Activated T-helper 1 cell treated with anti-CD3 and anti-CD28 coated beads, Interleukin-2, amount 50 U/mL, for 16 hours (primary cell): ENCODE measurements at places on chromosomes 4 and X.

DNA sequence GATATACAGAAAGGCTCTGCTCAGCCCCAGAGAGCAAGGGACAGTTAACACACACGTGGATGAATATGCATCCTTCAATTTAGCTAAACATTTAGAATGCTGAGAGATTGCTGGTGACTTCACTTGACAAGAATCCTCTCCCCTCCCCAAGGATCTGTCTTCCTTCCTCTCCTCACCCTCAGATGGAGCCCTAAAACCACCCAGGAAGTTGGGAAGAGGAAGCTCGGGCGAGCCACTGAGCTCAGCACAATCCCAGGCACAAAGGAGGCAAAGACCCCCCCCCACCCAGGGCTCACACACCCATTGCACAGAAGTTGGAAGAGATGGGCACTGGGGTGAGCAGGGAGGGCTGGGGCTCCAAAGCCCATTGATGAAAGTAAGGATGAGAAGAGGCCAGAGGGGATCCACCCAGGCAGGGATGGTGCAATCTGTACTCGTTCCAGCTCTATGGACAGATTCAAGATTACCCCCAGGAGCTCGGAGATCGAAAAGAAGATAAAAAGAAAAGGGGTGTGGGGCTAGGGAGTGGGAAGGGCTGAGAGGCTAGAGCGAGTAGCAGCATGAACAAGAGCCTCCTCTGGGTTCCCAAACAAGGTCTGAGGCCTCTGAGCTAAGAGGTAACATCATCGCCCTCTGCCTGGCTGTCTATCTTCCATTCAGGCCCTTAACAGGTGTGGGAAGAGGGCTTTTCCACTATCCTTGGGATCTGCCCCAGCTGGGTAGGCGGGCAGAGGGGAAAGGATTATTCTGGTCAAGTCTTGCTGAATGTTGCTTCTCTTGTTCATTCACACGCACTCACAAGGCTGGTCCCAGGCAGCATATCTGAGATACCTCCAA lies 1.2 kb downstream of the TFE3 start:
- DNase-seq: no peak

DNA sequence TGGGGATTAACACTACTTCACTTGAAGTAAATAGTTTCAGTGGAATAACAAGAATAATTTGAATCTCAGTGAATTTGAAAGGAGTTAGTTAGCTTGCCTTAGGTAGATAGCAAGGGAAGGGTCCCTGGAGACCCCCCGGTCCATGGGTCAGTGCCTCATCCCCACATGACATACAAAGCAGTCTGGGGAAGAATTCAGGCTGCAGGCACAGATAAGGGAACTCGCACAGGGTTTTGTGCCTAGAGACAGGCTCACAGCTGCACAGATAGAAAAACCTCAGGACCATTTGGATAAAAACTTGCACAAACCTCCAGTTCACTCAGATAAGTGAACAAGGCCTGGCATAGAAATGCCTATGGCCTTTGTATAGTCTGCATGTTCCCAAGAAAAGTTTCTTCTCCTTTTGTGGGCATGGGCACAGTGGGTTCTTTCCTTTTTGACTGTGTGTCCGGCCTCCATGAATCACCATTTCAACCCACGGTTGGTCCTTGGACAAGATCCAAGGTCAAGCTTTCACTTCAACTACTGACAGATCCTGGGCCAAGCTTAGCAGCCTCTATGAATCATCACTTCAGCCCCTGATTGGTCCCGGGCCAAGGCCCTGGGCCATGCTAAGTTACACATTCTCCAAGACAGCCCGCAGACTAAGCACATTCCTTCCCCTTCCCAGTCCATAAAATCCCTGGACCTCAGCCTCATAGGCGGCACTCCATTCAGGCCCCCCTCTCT lies 108.3 kb upstream of the KLHL4 start:
- no peak for DNase-seq

- DNase-seq: no peak
Measured at GRCh38 chr4:151865312-151865711, 104.5 kb upstream of the GATB start.

DNA sequence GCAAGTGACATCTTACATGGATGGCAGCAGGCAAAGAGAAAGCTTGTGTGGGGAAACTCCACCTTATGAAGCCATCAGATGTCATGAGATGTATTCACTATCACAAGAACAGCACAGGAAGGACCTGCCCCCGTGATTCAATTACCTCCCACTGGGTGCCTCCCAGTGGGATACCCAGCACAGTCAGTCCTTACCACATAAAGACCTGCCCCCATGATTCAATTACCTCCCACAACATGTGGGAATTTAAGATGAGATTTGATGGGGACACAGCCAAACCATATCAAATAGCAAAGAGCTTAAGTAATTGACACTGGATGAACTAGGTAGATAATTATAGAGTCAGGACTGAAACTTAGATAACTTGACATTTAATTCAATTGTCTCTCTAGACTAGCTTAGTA lies 85.6 kb downstream of the SLIT2 start:
- no peak for DNase-seq

- DNase-seq: no peak
Measured at GRCh38 chrX:131818297-131818936, 204.7 kb upstream of the STK26 start.

DNA sequence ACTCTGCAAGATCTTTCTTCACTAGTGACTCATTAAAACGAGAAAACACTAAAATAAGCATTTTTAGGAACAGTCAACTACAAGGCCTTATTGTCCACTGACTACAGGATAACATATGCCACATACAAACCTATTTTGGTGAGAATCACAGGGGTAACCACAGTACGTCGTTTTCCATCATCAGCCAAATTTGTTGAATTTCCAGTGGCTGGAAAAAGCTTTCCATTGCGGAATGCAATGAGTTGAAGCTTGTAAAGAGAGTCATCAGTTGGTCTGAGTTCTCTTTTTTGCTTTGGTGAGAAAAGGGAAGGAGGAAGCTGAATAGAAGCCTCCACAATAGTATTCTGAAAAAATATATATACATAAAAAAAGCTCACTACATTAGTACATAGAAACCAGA lies 102.4 kb downstream of the ADGRA3 start:
- DNase-seq: no peak

DNA sequence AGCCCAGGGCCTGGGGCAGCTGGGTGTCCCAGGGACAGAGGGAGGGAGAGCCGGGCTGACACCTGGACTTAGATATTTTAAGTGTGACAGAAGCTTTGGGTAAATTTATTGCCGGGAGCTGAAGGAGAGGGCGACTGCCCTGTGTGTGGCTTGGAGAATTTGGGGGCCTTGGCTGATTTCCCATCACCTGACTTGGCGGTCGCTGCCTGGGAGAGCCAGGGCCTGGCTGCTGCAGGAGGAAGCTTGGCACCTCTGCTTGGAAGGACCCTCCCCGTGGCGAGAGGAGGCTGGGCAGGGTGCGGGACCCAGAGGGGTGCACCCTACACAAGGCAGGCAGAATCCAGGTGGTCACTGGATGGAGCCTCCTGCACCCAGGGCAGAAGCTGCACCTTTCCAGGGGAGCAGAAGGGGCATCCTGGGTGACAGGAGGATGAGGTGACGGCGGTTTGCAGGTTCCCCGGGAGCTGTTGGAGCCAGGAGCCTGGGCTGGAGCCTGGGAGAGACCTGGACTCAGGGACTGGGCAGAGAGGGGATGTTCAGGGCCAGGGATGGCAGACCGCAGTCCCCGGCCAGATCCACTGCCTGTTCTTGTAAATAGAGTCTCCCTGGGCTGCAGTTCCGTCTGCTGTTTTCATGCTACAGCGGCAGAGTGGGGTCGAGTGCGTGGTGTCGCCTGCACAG lies 72.0 kb downstream of the RGS12 start:
- no peak for DNase-seq

GRCh38 chr4:89358935-89359638 lies 51.5 kb upstream of the GPRIN3 start:
- no peak for DNase-seq
